ENCODE measurements at places on chromosomes 5 and 9. TPM values are rescaled to one million over a fixed set of nuclear protein-coding genes. Genes with fewer than 3 reads are reported as not detected.

GRCh38 chr5:43309637-43310036 is 3.6 kb downstream of the HMGCS1 start:
- no peak for DNase-seq

GRCh38 chr5:73250645-73251044 is 77.7 kb downstream of the TMEM174 start:
- DNase-seq, result no peak

DNA sequence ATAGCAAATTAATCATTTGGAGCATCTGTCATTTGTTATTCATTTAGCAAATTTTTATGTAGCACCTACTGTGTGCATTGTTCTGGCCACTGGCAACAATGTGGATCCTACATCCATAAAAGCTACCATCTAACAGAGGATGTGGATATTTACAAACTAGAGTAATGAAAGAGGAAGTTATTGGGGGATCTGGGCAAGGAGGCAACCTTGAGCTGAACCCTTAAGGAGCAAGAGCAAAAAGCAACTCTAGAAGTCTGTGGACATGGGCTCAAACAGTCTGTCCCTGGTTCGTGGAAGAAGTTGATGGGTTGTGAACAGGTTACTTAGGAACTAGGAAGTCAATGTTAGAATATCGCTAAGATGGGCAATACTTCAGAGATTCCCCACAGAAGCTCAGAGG is 259.9 kb downstream of the SYK start:
- no peak for DNase-seq

DNA sequence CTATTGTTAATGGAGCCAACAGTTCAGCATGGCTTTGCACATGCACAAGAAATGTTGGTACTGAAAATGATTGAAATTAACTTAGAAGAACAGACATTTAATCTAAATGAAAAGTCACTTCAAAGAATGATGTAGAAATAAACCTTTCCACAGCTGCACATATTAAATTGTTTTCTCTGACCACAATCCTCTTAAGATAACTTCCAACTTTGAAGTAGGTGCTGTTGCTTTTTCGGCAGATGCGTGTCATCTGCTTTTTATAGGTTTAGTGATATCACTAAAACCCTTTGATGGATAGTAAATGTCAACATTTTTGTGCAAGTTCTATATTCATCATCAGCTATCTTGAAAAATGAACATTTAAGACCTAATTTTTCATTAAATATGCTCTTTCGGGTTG is 25.3 kb upstream of the SLC1A3 start:
- DNase-seq, result no peak

- DNase-seq, result no peak
Measured at GRCh38 chr5:176714067-176714466, 66.8 kb downstream of the TSPAN17 start.

DNA sequence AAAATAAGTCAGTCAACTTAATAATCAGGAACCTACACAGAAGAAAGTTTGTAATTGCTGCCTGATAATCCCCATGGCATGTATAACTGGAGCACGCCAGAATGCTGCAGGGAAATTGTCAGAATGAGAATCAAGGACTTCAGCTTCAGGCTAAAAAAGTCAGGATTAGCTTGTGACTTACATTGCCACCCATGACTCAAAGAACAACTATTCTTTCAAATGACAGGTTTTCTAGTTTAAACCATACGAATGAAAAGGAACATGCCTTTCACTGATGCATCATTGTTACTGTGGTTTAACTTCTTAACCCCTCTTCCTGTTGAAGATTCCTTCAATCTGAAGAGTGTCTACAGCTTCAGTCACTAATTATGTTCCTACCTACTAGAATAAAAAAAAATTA is 112.4 kb downstream of the ISL1 start:
- no peak for DNase-seq

GRCh38 chr9:80885894-80886293 is 803.5 kb downstream of the TLE1 start:
- DNase-seq, result no peak

DNA sequence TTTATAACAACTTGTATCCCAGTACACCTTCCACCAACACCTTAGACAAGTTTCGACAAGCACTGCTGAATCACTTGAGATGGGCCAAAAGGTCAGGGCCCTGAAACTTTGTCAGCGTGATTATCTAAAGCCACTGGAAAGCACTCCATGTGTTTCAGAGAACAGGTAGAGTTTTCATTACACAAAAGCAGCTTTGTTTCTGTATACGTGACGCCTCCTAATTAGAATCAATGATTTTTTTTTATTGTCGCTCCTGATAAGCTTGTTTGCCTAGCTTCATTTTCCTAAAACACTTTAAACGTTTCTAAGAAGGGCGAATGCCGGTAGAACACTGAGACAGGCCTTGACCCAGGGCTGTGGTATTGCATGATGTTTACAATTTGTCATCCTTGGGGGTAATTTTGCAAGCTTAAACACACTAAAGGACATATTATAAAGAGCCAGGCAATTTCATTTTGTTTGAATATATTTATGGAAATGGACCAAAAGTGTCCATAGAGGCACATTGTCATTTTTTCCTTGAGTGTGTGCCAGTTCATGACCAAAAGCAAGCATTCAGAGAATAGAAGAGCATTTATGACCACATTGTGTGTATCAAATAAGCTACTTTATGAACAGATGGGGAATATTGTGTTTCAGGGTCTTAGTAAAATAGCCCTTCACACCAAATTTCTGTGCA is 193.6 kb downstream of the GLIS3 start:
- DNase-seq, result no peak

GRCh38 chr5:56052735-56053134 is 58.0 kb upstream of the IL6ST start:
- DNase-seq, result no peak

The COL5A1 gene
- polyA plus RNA-seq, result 140 TPM

The HSPB3 gene
- not detected for polyA plus RNA-seq

The SPINK4 gene
- not detected for polyA plus RNA-seq

The LCNL1 gene
- not detected for polyA plus RNA-seq

The CORO2A gene
- polyA plus RNA-seq, result 2.1 TPM
